H7 (cell line): ENCODE measurements at places on chromosomes 3 and 15. TPM values are rescaled to one million over a fixed set of nuclear protein-coding genes. Genes with fewer than 3 reads are reported as not detected.
A peak's percentile ranks its signal among the peaks of the same experiment; 100 is the strongest.

DNA sequence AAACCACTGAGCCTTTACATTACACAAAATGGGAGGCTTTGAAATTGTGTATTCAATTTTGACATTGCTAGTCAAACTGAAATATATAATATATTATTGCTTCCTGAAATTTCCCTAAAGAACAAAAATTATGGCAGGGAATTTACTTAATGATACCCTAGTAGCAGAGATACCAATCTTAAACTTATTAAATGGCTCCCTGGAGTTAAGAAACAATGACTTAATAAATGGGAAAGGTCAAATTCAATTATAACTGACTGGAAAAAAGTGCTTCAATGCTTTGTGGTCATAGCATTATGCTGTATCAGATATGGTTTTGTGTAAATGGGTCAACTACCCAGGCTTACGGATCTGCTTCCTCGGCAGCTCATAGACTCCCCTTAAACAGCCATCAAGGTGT lies 244.1 kb downstream of the CNTN3 start:
- no peak for DNase-seq

- no peak for DNase-seq
Observed at GRCh38 chr3:67783281-67784250, 129.2 kb upstream of the SUCLG2 start.

GRCh38 chr15:70358871-70359647 lies 261.3 kb upstream of the TLE3 start:
- no peak for DNase-seq

EPHA3 gene
- 0.31 and 0.33 TPM in 2 replicates for total RNA-seq

GLCE gene
- total RNA-seq: 7.0 and 7.9 TPM in 2 replicates

DNA sequence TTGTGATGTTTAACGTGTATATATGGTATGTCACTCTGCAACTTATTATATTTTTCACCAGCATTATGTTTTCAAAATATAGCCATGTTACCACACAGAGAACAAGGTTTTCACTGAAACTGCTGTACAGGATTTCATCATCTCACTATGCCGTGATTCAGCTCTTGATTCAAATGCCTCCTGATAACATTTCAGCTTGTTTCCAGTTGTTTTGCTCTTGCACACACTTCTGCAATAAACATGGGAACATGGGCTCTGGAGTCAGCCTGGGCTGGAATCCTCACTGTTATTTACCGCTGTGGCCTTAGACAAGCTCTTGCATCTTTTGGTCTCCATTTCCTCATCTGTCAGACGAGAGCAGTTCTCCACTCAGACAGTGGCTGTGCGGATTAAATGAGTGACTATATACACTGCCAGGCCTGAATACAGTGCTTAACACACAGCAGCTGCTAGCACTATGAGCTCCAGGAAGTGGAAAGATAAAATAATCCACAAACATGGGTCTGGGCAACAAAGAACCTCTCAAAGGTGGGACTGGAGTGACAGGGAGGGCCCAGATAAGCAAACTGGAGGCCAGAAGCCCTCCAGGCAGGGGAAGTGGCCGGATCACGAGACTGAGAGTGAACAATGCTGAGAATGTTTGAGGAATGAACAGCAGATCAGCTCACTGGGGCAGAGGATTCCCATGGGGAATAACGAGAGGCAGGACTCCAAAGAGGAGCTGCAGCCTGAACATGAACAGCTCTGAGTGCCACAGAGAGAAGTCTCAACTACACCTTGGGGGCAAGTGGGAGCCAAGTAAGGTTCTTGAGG lies 17.7 kb downstream of the NTRK3 start:
- no peak for DNase-seq

PLCD1 gene
- total RNA-seq: 22.2 and 22.3 TPM in 2 replicates

CCDC54 gene
- not detected in 2 replicates for total RNA-seq

DNA sequence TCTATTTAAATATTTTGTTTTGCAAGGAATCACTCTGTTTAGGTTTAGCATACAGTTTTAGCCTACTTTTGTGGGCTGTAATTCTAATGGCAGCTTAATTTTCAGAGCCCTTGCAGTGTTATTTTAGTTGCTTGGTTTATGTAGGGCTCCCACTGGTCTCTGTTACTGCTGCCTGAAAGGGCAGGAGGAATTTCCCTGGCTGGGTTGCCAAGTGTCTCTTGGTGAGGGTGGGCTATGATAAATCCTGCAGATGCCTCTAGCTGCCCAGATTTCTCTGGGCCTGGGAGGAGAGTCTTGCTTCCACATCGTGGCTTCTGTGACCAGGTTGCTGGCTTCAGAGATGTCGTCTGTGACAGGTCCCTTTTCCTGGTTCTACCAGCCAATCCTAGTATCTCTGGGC lies 36.2 kb downstream of the ILDR1 start:
- no peak for DNase-seq

DNA sequence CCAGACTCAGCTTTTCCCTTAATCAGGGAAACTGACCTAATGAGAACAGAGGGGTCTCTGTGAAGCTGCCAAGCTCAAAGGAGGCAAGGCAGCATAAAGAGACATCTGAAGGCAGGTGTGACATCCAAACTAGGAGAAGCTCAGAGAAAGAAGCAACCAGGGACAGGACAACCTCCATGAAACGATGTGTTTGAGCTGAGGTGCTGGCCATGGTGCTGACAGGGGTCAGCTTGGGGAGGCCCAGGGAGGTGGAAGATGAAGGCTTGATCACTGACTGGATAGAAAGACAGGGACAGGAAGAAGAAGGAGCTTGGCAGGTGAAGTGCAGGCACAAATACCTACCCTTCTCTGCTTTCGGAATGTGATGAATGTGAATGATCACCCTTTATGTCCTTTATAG lies 179.5 kb upstream of the NSMCE3 start:
- DNase-seq: peak; percentile 73

DNA sequence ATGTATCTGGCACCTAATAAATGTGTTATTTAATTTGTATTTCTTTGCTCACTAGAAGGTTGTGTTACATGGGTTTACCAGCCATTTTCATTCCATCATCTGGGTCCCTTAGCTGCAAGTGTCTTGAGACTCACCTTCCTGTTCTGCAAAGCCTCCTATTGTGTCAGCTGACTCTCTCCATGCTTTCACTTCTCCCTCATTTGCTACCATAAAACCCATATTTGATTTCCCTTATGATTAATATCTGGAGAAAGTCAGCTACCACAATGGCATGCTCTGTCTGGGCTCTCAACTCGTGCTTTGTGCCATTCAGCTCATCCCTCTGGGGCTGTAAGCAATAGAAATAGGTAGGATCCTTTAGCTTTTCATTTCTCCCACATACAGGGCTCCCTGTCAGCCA lies 79.5 kb upstream of the EIF1B start:
- DNase-seq: no peak
